ENCODE measurements at places on chromosomes 5 and 9.

GRCh38 chr5:157559301-157559700 is 16.3 kb downstream of the ADAM19 start:
- no peak for DNase-seq

GRCh38 chr9:128637656-128638055 is 19.0 kb downstream of the DYNC2I2 start:
- no peak for DNase-seq

DNA sequence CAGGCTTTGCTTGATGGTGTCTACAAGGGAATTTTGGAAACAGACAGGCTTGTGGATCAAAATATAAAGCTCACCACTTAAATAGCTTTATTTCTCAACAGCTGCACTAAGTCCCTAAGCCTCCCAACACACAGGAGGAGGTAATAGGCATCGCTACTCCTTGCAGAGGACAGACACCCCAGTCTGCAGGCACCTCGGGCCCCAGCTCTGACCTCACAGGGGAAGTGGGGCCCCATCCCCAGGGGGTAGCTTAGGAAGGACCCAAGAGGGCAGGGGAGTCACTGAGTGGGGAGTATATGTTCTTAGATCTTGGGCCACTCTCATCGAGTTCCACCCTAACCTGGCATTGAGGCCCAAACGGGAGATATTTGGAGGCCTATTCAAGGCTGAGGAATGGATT is 66.7 kb upstream of the XPA start:
- no peak for DNase-seq

DNA sequence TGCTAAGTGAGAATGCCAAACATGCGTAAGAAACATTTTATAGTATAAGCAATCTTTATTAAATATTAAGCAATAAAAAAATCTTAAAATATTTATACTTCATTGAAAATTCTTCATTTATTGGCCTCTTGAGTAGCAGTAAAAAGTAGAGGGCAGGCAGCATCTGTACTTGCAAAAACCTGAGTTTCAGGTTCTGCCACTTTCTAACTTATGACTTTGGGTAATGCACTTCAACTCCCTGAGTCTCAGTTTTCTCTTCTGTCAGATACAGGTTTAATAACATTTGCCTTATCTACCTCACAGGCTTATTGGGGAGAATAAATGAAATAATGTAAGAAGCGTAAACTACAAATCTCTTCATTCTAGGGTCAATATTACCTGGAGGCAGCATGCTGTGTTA is 19.8 kb upstream of the MCTP1 start:
- DNase-seq, result no peak

DNA sequence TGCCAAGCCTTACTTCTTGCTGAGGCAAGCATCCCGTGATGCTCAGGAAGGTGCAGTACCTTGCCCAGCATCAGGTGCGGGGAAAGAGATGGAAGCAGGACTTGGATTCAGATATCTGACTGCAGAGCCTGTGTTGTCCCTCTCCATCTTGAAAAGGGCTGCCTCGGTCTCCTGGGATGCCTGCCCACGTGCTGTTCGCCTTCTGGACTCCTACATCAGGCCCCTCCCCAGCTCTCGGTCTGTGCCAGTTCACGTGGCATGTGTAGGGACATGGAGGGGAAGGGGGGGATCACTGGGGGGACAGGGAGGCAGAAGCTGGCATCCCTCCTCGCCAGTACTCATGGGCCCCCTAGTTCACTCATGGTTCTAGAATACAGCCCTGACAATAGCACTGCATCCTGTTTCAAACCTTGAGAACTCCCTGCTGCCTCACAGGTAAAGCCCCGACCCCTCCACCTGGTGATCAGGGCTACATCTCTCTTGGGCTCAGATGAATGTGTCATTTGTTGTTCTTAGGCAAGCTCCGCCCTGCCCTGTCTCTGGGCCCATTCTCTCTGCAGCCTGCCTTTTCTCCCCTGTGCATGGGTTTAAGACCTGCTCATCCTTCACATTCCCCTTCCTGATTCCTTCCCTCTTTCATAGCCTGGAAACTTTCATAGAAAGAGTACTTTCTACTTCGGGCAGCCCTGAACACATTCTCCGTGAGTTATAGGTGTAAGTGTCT is 38.9 kb upstream of the SLC25A51 start:
- DNase-seq, result no peak

DNA sequence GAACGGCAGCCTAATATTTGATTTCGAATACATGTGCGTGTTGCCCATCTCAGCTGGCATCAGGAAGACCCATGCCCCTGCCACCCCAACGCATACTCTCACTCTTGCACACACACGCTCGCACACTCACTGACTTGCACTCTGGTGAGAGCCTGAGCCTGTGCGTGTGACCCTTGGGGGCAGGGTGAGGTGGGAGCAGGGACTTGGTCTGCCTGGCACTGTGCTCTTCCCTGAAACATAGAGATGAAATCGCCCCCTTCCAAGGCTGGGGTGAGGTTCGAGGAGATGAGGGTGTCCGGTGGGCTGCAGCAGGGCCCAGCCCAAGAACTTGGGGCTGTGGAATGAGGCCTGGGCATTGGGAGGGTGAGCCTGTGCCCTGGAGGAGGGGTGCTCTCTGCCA is 1.2 kb downstream of the LCN9 start:
- DNase-seq, result no peak

GRCh38 chr9:88182501-88182900 is 44.2 kb upstream of the SPATA31C2 start:
- no peak for DNase-seq

DNA sequence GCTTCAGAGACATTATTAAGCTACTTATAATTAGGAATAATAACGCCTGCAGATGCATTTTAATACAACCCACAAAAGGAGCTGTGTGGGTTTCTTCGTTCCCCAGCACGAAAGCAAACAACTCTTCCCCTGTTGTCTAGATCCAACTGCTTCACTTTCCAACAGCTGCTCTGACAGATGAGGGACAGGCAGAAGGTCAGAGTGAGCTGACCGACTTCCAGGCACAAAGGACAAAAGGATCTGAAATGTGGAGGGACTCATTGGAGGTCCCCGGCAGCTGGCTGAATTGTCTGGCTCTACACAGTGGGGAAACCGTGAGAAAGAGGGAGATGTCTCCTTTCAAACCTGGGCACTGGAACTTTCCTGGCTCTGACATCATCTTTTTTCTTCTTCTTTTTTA is 79.1 kb upstream of the ALDH1B1 start:
- no peak for DNase-seq

- no peak for DNase-seq
Observed at GRCh38 chr5:39158127-39158593, 61.2 kb downstream of the FYB1 start.

DNA sequence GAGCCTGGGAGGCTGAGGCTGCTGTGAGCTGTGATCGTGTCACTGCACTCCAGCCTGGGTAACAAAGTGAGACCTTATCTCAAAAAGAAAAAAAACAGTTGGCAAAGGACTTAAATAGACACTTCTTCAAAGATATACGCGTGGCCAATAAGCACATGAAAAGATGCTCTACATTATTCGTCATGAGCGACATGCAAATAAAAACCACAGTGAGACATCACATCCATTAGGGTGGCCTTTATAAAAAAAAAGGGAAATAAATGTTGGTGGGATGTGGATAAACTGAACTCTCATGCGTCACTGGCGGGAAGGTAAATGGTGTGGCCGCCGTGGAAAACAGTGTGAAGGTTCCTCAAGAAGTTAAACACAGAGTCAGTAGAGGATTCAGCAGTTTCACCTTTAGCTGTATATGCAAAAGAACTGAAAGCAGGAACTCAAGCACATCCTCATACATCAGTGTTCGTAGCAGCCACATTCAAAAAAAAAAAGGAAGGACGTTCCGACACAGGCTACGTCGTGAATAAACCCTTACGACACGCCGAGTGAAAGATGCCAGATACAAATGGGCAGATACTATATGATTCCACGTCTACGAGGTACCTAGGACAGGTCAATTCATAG is 24.5 kb upstream of the NRARP start:
- no peak for DNase-seq

GRCh38 chr5:10674582-10674981 is 86.5 kb downstream of the DAP start:
- no peak for DNase-seq

DNA sequence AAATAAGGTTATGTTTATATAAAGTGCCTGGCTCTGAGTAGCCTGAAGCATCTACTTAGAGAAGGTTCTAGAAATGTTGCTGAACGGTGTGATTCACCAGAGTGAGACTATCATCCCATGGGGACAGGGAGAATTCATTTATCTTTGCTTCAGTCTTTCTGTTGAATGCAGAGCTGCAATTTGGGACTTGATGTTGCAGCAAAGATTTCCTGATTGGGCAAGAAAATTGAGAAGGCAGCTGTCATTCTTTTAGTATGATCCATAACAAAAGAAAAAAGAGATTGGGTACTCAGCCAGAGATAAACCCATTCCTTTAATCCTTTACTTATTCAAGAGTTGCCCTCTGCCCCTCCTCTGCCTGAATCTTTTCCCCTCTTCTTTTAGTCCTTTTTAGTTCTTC is 456.3 kb upstream of the WWC1 start:
- no peak for DNase-seq

- no peak for DNase-seq
Observed at GRCh38 chr5:54093861-54094260, 216.5 kb downstream of the ARL15 start.

DNA sequence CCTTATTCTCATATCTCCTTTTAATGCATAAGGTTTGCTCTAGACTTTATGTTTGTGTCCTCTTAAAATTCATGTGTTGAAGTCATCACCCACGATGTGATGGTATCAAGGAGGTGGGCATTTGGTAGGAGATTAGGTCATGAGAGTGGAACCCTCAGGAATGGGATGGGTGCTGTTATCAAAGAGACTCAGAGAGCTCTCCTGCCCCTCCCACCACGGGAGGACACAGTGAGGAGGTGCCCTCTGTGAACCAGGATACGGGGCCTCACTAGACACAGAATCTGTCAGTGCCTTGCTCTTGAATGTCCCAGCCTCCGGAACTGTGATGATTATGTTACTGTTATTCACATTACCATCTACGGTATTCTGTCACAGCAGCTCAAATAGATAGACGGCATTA is 359.0 kb downstream of the IRX1 start:
- no peak for DNase-seq

DNA sequence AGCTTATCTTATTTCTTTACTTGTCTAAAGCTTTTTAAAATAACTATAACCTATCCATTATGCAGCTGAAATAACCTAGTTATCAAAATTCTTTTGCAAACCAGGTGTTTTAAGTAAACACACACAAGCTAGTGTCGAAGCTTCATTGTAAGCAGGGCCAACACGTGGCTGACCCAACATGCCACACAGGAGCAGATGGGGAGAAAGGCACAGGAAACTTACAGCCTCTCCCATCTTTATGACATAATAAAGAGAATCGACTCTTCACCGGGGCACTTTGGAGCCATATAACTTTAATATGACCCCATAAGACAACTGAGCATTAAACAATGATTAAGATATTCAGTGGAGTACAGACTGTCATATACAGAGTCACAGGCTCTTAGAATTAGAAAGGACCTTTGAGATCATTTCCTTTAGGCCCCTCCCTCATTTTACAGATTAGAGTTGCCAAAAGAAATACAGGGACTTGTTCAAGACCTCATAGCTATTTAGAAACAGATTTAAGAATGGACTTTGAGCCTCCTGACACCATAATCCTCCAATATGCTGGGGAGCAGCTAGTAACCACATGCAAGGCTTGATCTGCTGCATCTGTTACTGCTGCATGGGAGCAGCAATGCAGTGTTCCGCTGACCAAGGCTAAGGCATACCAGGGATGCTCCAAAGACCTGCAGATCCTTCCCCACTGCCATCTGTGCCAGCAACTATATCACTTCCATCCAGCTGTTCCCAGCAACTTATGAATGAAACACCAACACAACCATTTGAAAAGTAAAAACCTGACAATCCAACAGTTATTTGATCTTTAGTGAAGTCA is 75.4 kb downstream of the RASEF start:
- peak; percentile 74 for DNase-seq

GRCh38 chr9:93129286-93129685 is 4.8 kb downstream of the NINJ1 start:
- no peak for DNase-seq

DNA sequence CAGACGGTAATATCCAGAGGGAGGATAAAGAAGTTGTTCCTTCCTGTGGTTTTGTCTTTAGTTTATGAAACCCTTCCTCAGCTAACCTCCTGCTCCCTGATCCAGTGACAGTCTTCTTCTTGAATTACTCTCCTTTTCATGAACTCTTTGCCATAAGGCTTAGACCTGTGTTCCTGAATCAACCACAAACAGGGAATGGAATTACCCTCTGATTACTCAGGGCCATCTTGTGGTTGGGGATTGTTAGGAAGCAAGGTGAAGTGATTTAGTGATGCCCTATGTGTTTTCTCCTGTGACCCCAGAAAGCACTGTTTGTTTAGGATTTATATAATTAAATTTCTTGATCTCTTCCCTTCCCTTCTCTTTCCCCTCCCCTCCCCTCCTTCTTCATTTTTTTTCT is 409.1 kb downstream of the TAF11L14 start:
- DNase-seq, result no peak

- no peak for DNase-seq
Observed at GRCh38 chr9:120191141-120191540, 388.8 kb downstream of the CDK5RAP2 start.

DNA sequence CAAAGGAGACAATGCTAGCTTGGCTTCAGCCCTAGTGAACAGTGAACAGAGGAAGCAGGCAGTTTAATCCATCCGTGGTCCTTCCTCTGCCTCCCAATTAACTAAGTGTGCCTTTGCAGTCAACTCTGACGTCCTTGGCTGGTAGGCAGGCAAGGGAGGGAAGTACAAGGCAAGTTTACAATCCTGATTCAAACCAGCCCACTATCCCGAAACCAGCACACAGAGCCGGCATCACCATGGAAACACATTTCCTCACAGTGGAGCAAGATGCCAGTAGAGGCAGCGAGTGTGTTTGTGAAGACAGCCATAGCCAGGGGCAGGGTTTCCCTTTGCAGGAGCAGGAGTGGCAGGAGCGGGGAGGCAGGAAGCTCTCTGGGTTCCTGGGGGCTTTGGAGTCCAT is 73.9 kb downstream of the GOLPH3 start:
- DNase-seq, result no peak

- DNase-seq, result no peak
Observed at GRCh38 chr5:158275511-158275910, 416.6 kb upstream of the CLINT1 start.

DNA sequence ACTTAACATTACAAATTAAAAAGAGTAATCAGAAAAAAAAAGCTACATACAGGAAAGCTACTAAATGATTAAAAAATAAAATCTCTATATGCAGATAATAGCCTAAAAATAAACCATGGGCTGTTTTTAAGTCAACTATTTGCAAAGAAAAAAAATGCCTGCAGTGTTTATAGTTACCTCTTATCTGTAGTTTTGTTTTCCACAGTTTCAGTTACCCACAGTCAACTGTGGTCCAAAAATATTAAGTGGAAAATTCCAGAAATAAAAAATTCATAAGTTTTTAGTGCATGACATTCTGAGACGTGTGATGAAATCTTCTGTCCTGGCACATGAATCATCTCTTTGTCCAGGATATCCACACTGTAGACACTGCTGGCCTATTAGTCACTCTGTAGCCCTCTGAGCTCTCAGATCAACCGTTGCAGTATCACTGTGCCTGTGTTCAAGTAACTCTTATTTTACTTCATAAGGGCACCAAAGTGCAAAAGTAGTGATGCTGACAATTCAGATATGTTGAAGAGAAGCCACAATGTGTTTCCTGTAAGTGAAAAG is 59.2 kb downstream of the PRELID2 start:
- DNase-seq, result no peak

- peak; percentile 93 for DNase-seq
Observed at GRCh38 chr9:136697146-136697820, 10.0 kb upstream of the AGPAT2 start.

GRCh38 chr5:74578356-74579044 is 62.0 kb downstream of the ENC1 start:
- DNase-seq, result no peak

Data from small intestine (tissue), 16 donors.